T-helper 2 cell (primary cell): ENCODE measurements at places on chromosomes 7 and 10.

GRCh38 chr10:62652114-62652513 is 152.4 kb upstream of the ADO start:
- no peak for DNase-seq

DNA sequence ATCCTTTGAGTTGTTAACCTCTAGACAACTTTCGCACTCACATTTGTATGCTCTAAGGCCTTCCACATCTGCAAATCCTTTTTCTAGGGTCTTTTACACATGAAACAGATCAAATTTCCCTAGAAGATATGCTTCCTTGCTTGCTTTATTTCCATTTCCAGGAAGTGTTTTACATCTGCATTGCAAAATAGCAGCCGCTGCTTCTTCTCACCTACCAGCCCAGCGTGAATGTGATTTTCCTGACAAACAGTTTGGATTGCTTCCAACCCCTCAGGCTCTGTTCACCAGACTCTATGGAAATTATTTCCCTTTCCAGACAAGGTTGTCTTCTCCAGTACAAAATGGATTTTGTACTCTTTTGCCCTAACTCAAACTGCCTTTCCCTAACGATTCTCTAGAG is 50.9 kb upstream of the PAPSS2 start:
- DNase-seq: no peak

DNA sequence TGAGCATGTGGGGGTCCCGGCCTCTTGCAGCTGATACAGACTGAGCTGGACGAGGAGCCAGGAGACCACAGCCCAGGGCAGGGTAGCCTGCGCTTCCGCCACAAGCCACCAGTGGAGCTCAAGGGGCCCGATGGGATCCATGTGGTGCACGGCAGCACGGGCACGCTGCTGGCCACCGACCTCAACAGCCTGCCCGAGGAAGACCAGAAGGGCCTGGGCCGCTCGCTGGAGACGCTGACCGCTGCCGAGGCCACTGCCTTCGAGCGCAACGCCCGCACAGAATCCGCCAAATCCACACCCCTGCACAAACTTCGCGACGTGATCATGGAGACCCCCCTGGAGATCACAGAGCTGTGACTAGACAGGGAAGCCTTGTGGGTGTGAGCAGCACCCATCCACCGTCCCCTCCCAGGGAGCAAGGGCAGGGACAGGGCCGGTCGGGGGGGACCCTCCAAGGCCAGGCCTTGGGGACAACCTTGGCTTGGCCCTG is 36.1 kb downstream of the PSAP start:
- DNase-seq: no peak

GRCh38 chr10:58867683-58868082 is 308.8 kb upstream of the PHYHIPL start:
- DNase-seq: no peak

GRCh38 chr7:81206217-81206616 is 287.4 kb upstream of the SEMA3C start:
- no peak for DNase-seq

GRCh38 chr7:118152149-118152548 is 31.8 kb upstream of the LSM8 start:
- no peak for DNase-seq
